ENCODE measurements at places on chromosomes 7 and 10. TPM values are rescaled to one million over a fixed set of nuclear protein-coding genes. Genes with fewer than 3 reads are reported as not detected.

Gene ZC3HAV1L
- total RNA-seq, result 6.2 TPM

DNA sequence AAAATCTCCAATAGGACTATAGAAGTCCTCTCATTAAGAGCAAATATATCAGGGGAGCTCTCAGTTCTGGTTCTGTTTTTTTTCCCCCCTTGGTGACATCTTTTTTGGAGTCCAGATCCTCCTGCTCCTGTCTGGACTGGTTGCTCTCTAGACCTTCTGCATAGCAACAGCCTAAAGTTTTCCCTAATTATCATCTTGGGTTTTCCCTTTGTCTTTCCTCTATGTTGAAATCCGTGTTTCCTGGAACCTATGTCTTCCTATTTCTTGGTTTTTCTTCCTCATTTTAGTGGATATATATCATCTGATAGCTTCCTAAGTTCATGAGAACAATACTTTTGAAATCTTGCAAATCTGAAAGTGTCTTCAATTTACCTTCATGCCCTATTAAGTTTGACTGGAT, 29.7 kb upstream of the MTERF1 start:
- DNase-seq, result no peak

GRCh38 chr10:70711911-70712310, 39.6 kb downstream of the ADAMTS14 start:
- no peak for DNase-seq

- DNase-seq, result no peak
These were observed 497.4 kb upstream of the PODXL start for GRCh38 chr7:132053871-132054270.

GRCh38 chr10:115136616-115137015, 43.5 kb downstream of the ATRNL1 start:
- no peak for DNase-seq

DNA sequence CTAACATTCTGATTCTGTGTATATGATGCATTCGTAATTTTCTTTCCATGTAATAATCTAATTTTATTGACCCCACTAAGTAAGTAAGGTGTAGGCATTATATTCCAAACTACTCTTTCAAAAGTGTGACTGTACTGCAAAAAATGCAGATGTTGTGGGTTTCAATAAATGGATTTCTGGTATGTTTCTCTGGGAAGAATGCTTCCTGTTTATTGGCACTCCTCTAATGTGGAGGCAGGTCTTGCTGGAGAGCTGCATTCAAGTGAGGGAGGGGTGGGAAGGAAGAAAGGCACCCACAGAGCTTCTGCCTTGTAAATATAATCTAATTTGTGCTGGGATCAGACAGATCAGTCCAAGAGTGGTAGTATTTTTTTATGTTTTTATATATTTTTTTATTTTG, 23.9 kb downstream of the ST7 start:
- no peak for DNase-seq

DNA sequence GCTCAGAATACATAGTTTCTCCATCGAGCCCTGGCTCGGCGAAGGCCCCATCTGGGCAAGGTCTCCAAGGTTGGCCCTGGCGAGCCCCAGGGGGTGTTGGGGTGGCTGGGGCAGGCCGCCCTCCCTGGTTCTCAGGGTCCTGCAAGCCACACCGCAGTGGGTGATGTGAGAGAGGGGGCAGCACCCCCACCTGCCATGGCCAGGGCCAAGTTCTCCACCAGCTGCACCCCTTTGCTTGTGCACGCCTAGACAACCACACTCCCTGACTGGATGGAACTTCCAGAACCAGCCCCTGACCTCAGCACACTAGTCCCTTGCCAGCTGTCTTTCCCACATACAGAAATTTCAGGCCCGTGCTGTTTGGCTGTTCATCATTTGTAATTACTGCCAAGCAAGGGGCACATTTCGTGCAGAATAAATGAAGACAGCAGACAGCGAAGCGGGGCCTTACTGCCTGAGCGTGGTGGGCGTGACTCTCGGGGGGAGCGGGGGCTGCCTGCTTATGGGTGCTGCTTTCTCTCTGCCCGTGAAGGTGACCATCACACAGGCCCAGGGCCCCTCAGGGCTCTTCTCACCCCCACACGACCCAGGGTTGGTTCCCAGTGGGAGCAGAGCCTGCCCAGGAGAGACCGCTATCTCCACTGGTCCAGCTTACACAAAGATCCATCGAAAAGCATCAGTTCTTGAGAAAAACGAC, 85.9 kb downstream of the ADARB2 start:
- no peak for DNase-seq

Gene GPRIN2
- total RNA-seq, result not detected

GRCh38 chr7:36224934-36225858, 72.1 kb downstream of the EEPD1 start:
- DNase-seq, result no peak

- DNase-seq, result no peak
These were observed 82.1 kb downstream of the PKD1L1 start for GRCh38 chr7:47866120-47866519.

Gene OR2A1
- not detected for total RNA-seq

Gene STAMBPL1
- total RNA-seq, result 4.2 TPM

- DNase-seq, result no peak
These were observed 64.4 kb upstream of the EMX2 start for GRCh38 chr10:117477961-117478670.
